ENCODE measurements at places on chromosomes 3 and 15.

DNA sequence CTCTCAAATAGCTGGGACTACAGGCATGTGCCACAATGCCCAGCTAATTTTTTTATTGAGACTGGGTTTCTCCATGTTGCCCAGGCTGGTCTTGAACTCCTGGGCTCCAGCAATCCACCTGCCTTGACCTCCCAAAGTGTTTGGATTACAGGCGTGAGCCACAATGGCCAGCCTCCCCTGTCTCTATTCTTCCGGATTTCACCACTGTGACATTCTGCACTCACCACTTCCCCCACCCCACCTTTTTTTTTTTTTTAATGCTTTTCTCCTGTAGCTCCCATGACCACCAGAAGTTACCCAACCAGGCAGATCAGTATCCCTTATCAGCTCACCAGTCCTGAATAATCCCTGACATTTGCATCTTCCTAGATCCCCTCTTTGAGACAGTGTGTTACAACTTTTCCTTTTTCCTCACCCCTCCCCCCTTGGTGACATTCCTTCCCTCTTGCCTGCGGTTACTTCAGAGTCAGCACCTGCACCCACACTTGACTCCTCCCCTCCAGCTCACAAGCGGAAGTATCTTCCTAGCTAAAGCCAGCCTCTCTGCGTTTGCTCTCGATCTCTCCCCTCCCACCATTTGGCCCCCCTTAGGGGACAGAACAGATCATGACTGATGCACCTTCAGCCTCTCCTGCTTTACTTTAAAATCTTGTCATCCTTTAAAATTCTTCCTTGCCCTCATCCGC is 13.5 kb upstream of the ZNF592 start:
- peak; percentile 67 for DNase-seq

- DNase-seq = no peak
Observed at GRCh38 chr3:34056181-34056910, 257.9 kb downstream of the PDCD6IP start.

- no peak for DNase-seq
Observed at GRCh38 chr3:140078343-140078742, 143.4 kb downstream of the CLSTN2 start.

DNA sequence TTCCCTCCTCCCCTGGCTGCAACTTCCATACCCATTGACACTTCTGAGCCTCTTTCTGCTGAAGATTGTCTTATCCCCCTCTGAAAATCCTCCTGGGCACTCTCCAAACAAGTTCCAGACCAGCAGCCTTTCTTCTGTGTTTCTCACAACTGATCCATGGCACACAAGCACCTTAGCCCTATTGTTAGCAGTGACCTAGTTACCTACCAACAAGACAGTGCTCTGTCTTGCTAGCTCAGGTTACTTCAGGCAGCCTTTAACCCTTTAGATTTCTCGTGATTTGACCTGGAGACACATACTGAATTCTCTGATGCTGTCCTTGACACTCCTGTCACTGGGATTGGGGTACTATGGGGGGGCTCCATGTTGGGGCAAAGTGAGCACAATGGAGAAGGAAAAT is 82.1 kb downstream of the GTF2E1 start:
- DNase-seq = no peak

GRCh38 chr15:63093486-63094205 is 28.0 kb upstream of the LACTB start:
- DNase-seq = peak; percentile 87
